ENCODE measurements at places on chromosomes 2 and 18.

GRCh38 chr2:156023229-156023869 lies 309.2 kb downstream of the NR4A2 start:
- DNase-seq, result no peak

DNA sequence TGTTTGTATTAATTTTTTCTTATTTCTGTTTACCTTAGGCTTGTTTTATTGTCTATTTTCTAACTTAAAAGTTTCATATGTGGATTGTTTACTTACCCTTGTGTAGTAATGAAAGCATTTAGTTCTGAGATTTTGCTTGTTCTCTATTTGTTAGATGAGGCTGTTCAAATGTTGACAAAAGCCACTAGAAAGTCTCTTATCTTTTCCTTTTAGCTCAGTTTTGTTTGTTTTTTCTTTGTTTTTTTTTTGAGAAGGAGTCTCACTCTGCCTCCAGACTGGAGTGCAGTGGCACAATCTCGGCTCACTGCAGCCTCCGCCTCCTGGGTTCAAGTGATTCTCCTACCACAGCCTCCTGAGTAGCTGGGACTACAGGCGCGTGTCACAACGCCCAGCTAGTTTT lies 30.9 kb downstream of the USP14 start:
- no peak for DNase-seq

- no peak for DNase-seq
Measured at GRCh38 chr2:82224301-82224940, 1919.9 kb upstream of the LRRTM1 start.

- peak; percentile 34 for DNase-seq
Measured at GRCh38 chr2:175251425-175252041, 70.0 kb upstream of the ATP5MC3 start.

- DNase-seq, result no peak
Measured at GRCh38 chr2:96520697-96521096, 15.5 kb upstream of the NEURL3 start.

DNA sequence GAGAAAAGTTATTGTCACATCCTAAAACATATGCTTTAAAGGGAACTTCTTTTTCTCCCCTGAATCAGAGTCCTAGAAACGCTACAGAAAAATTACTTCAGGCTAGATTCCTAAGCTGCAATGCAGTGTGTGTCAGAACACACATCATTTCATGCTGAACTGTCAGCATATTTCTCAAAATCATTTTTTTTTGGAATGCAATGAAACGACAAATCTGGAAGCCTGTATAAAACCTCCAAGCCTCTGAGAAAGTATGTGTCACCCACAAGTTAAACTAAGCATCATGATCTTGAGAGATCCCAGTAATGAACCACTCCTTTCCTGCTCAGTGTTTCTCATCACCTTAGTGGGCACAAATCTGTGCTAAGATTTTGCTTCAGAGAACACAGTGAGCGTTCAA lies 276.2 kb downstream of the ZNF521 start:
- peak; percentile 5 for DNase-seq

GRCh38 chr2:114025030-114025429 lies 135.1 kb downstream of the ACTR3 start:
- no peak for DNase-seq

DNA sequence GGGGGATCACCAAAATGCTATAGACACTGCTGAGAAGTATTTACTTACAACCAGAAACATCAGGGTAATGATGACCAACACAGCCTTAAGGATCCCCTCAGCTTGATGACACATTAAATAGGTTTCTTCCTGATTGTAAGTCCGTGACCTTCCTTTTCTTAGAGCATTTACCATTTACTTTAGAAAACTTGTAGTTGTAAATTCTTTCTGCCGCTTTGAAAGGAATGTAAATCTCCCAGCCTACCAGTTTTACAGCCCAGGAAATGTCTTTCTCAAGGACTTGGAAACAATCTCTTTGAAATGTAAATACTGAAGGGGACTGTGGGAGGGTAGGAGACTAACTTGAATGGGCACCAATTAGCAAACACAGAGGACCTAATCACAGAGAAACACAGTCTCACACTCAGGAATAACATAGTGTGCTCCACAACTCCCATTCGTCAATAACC lies 278.6 kb downstream of the DSC3 start:
- DNase-seq, result no peak

- DNase-seq, result no peak
Measured at GRCh38 chr18:35114305-35114704, 73.1 kb downstream of the MAPRE2 start.

DNA sequence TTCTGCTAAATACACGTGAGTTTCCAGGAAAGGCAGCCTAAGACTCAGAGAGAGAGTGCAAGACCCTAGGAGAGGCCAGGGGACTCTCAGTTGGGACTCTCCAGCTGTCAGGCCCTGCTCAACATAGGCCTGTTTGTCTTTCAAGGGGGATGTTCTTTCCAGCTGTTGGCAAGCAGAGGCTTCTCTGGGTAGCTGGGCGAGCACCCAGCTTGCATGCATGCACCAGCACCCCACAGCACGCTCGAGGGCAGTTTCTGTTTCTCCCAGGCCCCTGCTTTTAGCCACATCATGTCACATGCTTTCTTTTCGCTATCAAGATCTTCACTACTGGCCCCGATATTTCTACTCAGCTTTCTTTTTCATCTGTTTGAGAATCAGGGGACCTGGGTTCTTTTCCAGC lies 479.3 kb upstream of the HS6ST1 start:
- DNase-seq, result no peak

DNA sequence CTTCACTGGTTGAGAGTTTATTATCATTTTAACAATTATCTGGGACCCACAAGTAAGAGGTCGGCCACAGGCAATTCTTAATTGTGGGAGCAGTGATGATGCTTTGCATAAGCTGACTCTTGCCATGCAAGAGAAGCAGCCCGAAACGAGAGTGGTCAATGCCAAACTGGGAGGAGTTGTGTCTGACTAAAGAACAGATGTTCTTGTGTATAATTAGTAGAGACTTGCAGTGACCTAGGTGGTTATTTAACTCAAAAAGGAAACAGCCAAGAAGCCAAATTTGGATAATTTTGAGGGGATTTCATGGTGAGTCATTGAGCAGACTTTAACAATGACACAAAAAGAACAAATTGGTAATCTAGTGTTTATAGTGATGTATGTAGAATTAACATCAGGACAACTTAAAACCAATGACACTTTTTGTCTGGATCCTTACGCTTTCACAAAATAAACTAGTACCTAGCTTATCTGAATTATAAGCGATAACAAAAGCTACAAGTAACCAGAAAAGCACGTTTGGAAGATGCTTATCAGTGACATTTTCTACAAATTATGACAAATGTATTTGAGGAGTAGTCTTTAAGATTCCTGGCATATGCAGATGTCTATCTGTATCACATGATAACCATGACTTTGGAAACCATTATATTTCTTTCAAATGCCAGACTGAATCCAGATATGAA lies 184.7 kb upstream of the DLGAP1 start:
- no peak for DNase-seq

DNA sequence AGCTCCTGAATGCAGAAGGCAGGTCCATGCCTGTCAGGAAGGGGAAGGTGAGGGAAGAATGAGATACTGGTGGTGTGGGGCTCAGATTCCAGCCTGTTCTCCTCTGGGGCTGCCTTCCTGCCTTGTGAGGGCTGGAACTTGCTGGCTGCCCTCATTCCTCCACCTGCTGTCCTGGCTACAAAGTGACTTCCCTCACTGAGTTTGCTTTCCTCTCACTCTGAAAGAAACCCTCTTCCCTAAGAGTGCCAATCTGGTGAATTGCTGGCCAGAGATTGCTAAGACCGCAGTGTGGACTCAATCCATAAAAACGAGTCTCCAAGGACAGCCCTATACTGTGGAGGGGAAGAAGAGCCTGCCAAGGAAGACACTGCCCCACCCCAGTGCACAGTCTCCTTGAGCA lies 664.4 kb upstream of the HS6ST1 start:
- no peak for DNase-seq

GRCh38 chr2:235699576-235699975 lies 205.7 kb downstream of the AGAP1 start:
- DNase-seq, result no peak

- DNase-seq, result no peak
Measured at GRCh38 chr2:1990151-1990589, 245.9 kb upstream of the PXDN start.

DNA sequence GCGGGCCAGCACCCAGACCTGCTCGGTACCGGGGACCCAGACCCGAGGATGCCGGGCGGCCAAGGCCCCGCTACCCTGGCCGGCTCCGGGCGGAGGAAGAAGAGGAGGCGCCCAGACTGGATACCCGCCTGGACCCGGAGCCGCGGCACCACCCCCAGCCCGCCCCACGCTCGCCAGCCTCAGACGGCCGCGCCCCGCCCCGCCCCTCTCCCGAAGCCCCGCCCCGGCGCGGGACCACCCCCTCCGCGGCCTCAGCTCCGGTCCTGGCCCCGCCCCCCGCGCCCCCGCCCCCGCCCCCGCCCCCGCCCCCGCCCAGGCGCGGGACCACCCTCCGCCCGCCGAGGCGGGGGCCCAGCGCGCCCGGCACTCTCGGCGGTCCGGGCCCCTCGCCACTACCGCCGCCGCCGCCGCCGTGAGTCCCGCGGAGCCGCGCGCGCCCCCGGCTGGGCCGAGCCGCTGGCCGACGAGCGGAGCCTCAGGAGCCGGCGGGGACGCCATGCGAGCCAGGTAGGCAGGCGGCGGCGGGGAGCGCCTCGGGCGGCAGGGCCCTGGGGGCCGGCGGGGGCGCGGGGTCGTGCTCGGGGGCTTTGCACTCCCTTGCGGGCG lies at the start of gene SH3BP4:
TSS of gene SH3BP4 (plus strand) at position 354 of the 606 bp plus-strand sequence. CDS start 82,986 bp downstream, outside the sequence.
- DNase-seq, result peak; percentile 86

DNA sequence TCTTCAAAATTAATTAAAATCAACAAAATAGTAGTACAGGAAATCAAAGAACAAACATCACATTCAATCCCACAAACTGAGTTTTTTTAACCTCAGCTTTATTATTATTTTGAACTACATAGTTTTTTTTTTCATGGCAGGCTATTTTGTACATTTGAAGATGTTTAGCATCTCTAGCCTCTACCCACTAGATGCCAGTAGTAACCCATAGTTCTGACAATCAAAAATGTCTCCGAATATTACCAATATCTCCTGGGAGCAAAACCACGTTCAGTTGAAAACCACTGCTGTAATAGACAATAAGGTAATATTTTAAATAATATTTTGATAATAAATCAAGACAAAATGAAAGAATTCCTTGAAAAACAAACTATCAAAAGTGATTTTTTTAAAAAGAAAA lies 702.6 kb upstream of the LRRTM1 start:
- DNase-seq, result no peak

DNA sequence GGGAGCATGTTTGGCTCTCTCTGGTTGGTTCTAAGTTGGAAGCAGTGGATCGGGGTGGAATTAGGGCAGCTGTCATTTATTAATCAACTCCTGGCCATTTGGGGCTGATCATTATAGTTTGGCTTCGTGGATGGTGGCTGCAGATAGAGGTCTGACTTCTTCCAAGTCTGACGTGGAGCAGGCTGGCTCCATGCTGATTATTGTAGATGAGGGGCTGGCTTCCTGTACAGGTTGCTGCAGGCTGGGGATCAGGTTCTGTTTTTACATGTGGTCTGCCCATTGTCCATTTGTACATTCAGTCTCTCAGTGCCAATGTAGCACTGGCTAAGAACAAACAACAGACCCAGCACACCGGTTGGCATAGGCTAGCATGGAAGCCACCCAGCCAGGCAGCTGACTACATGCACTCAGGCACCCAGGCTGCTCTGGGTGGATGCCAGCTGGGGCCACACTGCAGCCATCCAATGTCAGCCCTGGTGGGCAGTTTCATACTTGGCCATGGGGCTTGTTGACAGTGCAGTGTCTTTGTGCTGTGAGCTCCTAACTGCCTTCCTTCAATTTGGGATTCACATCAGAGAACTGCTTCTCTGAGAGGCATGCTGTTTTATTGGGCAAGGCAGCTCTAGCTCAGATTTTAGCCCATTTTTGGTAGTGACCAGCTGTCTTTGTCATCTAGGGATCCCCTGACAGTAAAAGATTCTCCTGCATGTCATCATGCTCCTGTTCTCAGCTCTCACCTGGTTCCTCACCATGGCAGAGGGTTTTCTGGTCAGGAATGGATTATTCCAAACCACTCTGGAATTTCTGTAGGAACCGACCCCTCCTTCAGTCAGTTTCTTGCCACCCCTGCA lies 25.4 kb downstream of the NPAS2 start:
- DNase-seq, result no peak

DNA sequence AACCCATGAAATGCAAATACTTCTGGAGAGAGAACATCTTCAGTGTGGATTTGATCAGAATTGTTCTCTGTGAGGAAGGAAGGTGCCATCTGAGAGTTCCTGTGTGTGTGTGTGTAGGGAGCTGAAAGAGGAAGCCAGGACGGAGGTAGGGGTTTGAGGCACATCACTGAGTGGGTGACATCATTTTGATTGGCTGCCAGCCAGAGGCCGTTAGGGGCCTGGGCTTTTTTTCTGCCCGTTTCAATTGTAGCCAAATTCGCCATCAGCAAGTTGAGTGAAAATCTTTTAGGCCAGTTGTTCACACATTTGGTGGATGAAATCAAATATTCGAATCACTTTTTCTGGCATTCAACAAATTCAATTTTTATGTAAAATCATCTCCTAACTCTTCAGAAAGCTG lies 48.9 kb downstream of the TSN start:
- DNase-seq, result no peak

- DNase-seq, result no peak
Measured at GRCh38 chr2:217886091-217886490, 116.7 kb downstream of the TNS1 start.

- no peak for DNase-seq
Measured at GRCh38 chr2:156037482-156037881, 295.0 kb downstream of the NR4A2 start.

- DNase-seq, result no peak
Measured at GRCh38 chr2:239015218-239015900, 167.5 kb downstream of the TWIST2 start.

GRCh38 chr2:236747426-236747825 lies 177.8 kb downstream of the ACKR3 start:
- no peak for DNase-seq

GRCh38 chr2:64876137-64876647 lies 113.0 kb upstream of the SLC1A4 start:
- DNase-seq, result no peak

GRCh38 chr2:233343171-233343705 lies 11.1 kb upstream of the DGKD start:
- DNase-seq, result no peak

DNA sequence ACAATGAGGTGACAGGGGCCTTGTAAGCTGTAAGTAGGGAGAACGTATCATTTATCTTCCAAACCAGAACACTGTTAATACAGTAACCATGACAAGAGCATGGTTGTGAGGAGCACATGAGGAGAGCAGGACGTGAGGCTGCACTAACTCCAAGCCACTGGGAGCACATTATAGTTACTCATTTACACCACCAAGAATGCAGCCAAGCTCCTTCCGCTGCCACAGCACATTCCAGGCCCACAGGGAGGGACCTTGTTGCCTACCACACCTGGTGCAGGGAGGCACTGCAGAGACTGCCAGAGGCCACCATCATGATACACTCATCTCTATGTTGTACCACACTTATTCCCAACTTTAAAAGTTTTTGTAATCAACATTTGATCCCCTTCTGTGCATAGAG lies 13.5 kb upstream of the SFXN5 start:
- DNase-seq, result no peak

GRCh38 chr2:100317634-100318033 lies 4.7 kb downstream of the LONRF2 start:
- DNase-seq, result no peak

All from fibroblast of gingiva (primary cell).